ENCODE measurements at places on chromosomes 1 and 21. TPM values are rescaled to one million over a fixed set of nuclear protein-coding genes. Genes with fewer than 3 reads are reported as not detected.

- no peak for ATAC-seq
These were observed 54.8 kb upstream of the MUTYH start for GRCh38 chr1:45395051-45395450.

DNA sequence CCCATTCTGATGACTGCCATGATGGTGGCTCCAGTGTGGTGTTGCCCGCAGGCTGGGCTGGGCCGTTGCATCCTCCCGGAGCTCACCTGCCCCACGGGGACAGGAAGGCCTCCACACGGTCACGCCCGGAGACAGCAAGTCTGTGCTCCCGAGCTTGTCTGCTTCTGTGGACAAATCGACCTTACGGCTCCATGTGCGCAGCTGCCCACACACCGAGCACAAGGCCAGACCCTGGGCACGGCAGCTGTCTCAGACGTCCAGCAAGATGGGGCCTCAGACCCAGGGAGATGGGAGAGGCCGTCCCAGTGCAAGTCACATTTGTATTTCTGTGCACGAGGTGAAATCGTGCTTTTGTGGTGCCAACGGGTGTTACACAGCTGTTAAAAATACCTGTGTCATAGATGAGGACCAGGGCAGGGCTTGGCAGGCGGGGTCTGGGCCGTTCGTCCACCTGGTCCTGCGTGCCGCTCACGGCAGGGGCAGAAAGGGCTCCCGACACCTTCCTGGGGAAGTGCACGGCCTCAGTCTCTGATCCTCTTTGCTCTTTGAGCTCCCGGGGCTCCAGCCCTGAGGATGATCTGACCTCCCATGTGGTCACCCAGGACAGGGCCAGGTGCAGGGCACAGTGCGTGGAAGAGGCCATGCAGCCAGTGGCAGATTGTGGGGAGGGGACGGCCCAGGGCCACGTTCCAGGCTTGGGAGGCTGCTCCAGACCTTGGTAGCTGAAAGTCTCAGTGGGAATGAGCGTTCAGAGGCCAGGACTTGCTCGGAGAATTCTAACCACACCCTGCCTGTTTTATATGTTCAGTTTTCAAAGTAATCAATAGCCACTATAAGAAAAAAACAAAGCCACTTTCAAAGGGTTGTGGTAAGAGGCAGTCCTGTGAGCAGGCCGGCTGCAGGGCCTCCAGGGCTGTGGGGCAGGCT is 13.5 kb downstream of the COL6A1 start:
- no peak for ATAC-seq

GRCh38 chr1:150842343-150842742 is 34.1 kb downstream of the ARNT start:
- ATAC-seq: no peak

DNA sequence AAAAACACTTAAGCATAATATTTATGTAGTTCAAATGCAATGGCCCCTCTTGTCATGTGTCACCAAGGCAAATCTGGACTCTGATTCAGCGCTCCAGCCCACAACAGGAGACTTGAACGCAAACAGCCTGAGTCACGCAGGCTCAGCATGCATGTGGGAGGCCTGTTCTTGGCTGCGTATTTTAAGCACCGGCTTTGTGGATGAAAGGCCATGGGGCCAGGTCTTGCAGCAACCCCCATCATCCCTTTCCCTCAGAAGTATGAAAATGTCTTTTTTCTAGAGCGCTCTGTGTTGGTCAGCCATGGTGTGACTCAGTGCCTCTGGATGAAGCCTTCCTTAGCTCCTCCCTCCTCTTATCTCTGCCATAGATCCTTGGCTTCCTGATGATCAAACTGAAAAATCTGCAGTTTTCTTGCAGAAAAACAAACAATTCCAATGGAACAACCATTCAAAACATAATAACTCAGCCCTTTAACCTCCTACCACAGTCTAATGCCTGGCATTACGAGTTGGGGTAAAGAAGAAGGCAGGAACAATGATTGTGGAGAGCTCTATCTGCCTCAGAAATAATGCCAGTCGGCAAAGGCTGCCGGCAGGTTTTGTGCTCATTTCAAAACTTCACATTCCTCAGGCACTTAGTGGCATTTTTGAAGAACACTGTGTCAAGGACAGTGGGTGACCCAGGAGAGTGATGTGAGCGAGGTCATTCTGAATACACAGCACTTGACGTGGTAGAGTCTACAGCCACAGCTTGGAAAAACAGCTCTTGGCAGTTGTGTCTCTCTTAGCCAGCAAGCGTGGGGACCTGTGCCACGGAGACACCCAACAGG is 167.5 kb downstream of the CLIC6 start:
- peak; percentile 88 for ATAC-seq

DNA sequence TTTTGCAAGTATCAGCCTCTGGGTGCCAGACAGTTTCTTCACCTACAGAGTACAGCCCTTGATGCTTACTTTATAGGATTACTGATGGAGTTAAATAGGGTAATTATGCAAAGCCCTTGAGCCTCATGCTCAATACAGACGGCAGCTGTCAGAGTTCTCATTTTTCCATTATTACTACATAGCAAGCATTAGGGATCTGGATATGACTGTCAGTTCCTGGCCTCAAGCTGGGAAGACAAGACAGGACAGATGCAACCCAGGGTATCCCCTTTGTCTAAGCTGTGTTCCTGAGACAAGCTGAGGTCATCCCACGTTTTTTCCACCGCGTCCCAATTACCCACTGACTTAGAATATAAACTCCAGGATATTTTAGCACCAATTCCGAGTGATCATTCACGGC is 94.4 kb downstream of the SLC35F3 start:
- no peak for ATAC-seq

DNA sequence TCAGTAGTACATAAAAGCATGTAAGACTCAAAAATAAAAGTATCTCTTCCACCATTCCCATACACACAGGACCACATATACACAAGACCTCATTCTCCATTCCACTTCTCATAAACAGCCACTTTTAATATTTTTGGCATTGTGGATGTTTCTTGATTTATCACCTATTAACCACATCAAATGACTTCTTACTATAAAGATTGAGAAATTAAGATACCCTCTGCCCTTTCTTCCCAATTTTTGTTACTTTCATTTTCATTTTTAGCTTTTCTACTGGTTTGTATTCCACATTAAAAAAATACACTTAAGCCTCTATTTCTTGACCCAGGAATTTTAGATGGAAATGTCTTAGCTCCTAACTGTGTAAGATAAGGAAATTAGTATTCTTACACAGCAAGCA is 22.8 kb downstream of the AKT3 start:
- no peak for ATAC-seq

GRCh38 chr1:170376801-170377385 is 155.1 kb upstream of the GORAB start:
- no peak for ATAC-seq

DNA sequence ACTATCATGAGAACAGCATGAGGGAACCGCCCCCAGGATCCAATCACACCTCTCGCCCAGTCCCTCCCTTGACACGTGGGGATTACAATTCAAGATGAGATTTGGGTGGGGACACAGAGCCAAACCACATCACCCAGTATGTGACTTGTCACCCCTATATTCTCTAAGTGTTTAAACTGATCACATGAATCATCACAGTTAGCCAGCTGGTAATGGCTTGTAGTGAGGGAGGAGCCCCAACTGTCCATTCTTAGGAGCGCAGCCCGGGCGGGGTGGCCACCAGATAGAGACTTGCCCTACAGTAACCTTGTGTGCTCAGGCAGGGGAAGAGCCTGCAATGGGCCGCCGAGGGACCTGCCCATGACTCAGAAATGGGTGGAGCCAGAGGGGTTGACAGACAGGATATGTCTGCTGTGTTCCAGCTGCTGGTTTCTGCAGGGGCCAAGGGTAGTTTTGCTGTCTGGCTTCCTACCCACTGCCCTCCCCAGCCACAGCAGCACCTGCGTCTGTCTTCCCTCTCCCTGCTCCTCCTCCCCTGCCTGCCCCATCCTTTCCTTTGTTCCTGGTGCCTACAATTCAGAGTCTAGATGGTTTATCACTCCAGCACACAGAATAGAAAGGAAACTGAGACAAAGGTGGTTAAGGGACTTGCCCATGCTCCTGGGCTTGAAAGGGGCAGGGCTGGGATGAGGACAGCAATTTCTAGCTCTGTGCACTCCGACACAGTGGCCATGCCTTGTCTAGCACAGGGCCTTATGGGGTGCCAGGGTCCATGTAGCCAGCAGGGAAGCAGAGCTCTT is 9.2 kb downstream of the ABCG1 start:
- peak; percentile 99 for ATAC-seq

DNA sequence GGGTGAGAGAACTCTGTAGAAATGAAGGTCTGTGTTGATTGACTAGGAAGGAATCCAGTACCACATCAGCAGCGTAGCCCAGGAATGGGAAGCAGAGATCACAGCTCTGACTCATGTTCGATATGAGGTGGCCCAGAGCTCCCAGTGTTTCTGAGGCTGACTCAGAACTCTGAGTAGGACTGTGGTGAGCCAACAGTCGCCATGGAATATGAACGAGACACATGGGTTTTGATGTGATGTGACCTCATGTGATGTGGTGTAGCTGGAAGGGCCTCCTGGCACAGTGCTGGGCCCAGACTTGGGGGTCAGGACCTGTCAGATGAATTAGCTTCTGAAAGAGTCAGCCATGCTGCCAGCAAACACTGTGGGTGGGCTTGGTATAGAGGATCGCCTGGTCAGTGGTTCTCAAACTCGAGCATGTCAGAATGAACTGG is 237.0 kb downstream of the MRPL39 start:
- peak; percentile 98 for ATAC-seq

- no peak for ATAC-seq
These were observed 652.9 kb downstream of the PLA2G4A start for GRCh38 chr1:187481581-187482148.

DNA sequence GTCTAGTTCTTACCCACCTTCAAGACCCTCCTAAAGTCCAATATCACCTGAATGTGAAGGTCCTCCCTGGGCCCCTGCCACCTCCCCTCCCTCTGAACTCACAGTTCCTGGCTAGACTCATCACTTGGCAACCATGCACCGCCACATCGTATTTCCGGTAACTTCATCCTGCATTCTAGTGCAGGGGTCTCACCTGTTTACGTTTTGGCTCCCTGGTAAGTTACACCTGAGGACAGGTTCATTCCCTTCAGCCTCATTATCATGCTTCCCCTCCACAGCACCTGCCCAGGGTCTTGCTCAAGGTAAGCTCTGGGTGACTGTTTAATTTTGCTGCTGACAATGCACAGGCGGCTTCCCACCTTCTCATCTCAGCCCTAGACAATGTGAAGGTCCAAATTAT is 93.1 kb downstream of the MIS18A start:
- no peak for ATAC-seq

DNA sequence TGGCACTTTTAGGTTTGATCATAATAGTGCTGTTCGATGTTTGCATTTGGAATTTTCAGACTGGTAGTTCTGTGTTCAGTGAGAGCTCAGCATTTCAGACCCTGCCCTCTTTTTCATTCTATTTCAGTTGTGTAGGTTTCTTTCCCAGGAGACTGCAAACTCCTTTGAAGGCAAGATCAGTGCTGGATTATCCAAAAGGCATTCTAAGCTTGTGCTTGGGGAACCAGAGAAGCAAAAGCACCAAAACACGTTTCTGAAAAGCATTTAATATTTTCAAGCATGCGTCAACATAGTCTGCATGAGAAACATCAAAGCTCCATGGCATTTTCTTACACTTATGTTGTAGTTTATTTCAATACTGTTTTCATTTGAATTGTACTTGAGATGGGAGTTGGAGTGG is 292.1 kb downstream of the SDCCAG8 start:
- no peak for ATAC-seq

- ATAC-seq: no peak
These were observed 29.6 kb upstream of the SFPQ start for GRCh38 chr1:35222322-35223083.

GRCh38 chr1:243786531-243786930 is 63.5 kb downstream of the AKT3 start:
- ATAC-seq: no peak

DNA sequence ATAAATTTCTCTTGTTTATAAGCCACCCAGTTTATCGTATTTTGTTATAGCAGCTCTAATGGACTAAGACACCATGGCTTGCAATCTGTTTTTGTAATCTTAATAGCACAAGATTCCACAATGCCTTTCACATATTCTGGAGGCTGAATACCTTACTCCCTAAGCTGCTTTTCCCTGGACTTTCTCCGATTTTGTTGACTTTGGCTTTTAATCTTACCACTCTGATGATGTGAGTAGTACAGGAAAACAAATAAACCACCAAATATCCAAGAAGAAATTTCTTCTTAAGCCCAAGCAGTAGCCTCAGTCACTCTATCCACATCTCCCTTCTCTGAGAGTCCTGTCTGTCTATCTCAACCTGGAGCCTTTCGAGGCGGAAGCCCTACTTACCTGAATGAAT is 838.6 kb downstream of the LTN1 start:
- no peak for ATAC-seq

The PRAMEF18 gene
- total RNA-seq: not detected

The SUSD4 gene
- total RNA-seq: 0.42 TPM

The TFF3 gene
- total RNA-seq: not detected
